Breast epithelium (tissue), 4 donors: ENCODE measurements at places on chromosomes 2 and 18.
A peak's percentile ranks its signal among the peaks of the same experiment; 100 is the strongest.

GRCh38 chr2:240431271-240431660, 4.2 kb upstream of the GPC1 start:
- peak; percentile 45 for DNase-seq

DNA sequence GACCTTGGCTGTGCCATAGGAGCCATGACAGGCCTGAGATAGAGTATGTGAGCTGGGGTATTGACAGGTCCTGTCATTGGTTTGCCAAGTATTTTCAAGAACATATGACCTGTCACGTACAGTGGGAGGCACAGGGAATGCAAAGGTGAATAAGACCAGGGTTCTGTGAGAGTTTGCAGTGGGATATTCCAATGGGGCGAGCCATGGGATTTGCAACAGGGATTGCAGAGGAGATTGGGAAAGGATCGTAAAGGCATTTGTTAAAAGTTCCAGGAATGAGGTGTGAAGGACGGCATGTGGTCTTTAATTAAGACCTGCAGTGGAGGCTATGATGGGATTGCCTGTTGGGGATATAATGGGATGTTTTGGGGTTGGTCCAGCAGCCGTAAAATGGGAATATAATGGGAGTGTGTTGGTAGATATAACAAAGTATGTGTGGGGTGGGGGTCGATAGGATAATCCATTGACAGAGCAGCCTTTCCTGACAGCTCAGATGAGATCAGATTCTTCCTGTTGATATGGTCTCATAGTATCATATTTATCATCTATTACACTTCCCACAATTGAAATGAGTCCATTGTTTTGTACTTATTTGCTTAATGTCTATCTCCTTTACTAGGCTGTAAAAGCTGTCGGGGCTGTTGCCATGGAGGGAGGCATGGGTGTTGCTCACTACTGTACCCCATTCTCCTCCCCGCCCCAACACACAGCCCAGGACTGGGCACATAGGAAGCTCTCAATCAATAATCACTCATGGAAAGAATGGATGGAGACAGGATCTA, 38.1 kb downstream of the PKDCC start:
- no peak for DNase-seq

GRCh38 chr2:58140508-58141072, 94.0 kb downstream of the VRK2 start:
- no peak for DNase-seq

DNA sequence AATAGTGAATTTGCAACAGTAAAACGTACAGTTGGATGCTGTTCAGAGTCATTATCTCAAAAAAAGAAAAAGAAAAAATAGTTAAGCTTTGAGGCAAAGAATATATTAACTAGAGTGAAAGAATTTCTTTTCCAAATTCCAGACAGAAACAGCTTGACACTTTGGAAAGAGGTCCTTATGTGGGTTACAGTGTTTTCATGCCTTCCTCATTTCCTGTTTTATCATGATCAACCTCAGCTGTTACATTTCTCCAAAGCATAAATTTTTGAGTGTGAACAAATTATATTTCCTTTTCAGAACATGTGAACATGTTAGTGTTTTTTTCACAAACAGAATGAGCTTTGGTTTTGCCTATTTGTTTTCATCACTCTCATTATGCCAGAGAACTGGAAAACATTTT, 13.6 kb downstream of the FRZB start:
- no peak for DNase-seq

- no peak for DNase-seq
Measured at GRCh38 chr2:84649487-84650142, 133.3 kb downstream of the DNAH6 start.

- DNase-seq, result no peak
Measured at GRCh38 chr2:177900082-177900481, 172.5 kb downstream of the PDE11A start.

- no peak for DNase-seq
Measured at GRCh38 chr18:43917520-43917919, 640.2 kb upstream of the SYT4 start.

- no peak for DNase-seq
Measured at GRCh38 chr2:101689114-101689825, 8.2 kb upstream of the MAP4K4 start.

GRCh38 chr2:31784868-31785267, 204.1 kb upstream of the SRD5A2 start:
- no peak for DNase-seq

GRCh38 chr18:51010218-51010617, 19.8 kb upstream of the SMAD4 start:
- DNase-seq, result no peak

DNA sequence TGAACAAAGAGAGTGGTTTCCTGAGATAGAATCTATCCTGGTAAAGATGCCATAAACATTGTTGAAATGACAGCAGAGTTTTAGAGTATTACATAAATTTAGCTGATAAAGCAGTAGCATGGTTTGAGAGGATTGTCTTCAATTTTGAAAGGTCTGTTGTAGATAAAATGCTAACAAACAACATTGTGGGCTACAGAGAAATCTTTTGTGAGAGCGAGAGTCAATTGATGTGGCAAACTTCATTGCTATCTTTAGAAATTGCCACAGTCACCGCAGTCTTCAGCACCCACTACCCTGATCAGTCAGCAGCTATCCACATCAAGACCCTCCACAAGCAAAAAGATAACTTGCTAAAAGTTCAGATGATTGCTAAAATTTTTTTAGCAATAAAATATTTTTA, 17.5 kb downstream of the VRK2 start:
- no peak for DNase-seq
